ENCODE measurements at places on chromosomes 1 and 21.

GRCh38 chr1:46493316-46494032 lies 3.8 kb downstream of the DMBX1 start:
- no peak for DNase-seq

DNA sequence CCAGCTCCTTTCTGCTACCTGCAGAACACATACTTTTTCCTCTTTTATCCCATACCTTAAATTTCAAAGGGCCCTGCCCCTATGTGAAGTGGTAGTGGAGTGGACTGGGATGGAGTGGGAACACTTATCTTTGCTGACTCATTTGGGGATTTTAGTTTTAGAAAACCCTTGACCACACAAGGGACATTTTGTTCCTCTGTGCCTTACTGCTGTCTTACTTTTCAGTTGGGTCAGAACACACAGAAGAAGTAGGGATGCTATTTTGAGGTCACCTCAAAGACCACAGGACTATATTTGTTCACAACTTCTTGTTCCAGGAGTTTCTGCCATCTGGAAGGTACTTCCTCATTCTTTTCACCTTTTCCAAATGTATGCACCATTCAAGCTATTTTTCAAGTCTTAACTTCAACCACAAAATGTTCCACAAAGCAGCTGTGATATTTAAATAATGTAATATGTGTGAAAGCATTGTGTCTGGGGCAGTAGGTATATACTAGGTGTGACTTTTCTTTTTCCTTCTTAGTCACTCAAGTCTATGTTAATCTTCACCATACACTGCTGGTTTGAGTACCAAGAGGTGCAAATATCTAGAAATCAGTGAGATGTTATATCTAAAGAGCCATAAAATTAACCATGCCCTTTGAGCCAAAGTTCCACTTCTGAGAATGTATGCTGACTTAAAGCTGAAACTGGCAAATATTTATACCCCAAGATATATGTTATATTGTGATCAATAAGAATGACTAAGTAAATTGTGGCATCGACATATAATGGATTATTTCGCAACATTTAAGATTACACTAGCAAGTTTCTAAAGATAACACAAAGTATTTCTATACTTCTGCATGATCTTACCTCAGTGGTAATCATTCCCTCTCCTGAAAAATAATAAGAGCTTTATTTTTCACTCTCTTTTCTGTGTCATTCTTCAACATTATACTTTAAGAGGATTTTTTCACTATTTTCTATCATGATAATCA lies 308.5 kb downstream of the MRPL39 start:
- DNase-seq: no peak

DNA sequence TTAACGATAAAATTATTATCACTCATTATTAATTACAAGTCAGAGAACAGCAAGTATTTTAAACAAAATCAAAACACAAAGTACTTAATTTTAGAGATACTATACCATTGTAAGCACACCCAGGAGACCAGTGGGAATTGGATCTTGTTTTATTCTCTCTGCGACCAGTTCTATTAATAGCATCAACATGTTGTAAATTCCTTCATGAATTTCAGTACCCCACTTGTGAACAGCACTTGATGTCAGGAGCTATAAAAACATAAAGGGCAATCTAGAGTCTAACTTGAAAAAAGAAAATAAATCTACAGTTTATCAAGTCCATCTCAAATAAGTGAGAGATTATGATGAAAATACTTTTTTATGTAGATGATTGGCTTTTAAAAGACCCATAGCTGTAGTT lies 42.9 kb downstream of the USP24 start:
- DNase-seq: no peak

GRCh38 chr1:203626910-203627246 lies 246 bp downstream of the ATP2B4 start:
- no peak for DNase-seq

Measured in SHP77 (cell line).